Glutamatergic neuron (in vitro differentiated cells): ENCODE measurements at places on chromosomes 3 and 15.

- no peak for DNase-seq
Observed at GRCh38 chr3:33417066-33417673, 23.0 kb downstream of the UBP1 start.

DNA sequence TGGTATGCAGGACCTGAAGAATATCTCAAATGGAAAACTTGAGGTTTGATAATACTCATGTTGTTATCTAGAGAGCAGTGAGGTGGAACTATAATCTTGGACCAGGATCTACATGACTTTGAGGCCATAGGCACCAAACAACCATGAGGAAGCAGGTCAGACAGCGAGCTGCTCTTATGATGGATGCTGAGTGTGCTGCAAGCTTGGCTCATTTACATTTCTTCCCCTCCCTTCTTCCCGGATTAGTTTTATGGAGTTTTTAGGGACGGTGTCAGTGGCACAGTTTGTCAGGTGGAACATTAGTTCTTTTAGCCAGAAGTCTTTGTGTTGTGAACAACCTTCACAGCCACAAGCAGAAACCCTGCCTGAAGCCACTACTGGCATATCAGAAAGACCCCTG, 8.0 kb upstream of the MYZAP start:
- DNase-seq = no peak

- no peak for DNase-seq
Observed at GRCh38 chr15:51307811-51308210, 30.6 kb downstream of the CYP19A1 start.

DNA sequence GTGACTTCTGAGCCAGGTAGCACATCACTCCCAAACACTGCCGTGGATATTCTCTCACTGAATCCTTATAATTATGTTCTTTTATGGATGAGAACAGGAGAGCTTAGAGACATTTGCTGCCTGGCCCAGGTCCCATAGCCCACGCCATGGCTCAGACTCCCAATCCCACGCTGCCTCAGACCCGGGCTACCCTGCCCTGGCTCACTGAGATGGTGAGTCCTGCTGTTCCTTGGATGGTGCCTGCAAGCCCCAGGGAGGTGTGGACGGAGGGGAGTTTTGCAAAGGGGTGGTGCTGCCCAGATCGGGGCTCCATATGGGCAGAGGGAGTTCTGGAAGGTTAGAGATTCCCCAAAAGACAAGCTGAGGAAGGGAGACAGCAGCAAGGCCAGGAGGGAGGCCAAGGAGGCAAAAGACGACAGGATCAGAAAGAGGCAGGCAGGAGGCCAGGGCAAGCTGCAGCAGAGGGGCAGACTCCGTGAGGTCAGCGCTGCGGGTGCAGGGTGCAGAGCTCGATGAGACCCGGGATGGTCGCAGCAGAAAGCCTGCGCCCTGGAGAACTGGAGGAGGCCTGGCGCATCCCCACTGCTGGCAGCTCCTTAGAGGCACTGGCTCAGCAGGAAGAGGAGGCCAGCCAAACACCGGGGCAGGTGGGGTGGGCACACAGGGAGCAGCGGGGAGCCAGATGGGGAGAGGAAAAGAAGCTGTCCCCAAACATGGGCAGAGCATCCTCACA, 95.7 kb upstream of the ALDH1A3 start:
- no peak for DNase-seq

DNA sequence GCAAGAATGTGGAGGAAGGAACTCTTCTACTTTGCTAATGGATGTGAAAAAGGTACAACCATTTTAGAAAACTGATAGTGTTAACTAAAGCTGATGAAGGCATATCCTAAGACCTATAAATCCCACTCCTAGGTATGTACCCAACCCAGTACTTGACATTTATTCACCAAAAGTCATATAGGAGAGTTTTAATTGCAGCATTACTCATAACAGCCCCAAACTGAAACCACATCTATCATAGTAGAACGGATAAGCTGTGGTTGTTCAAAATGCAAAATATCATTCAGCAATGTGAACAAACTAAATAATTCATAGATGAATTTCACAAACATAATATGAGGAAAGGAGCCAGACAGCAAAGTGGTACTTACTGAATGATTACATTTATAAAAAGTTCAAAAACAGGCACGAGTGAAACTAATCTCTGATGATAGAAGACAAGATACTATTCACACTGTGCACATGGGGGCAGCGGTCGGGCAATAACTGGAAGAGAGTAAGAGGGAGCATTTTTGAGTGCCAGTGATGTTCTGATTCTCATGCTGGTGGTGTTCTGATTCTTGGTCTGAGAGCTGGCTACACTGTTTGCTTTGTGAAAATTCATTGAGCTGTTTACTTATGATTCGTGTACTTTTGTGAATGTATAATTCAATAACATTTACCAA, 34.3 kb downstream of the GOLIM4 start:
- DNase-seq = no peak

GRCh38 chr3:191412759-191413158, 48.2 kb upstream of the PYDC2 start:
- DNase-seq = peak; percentile 30

DNA sequence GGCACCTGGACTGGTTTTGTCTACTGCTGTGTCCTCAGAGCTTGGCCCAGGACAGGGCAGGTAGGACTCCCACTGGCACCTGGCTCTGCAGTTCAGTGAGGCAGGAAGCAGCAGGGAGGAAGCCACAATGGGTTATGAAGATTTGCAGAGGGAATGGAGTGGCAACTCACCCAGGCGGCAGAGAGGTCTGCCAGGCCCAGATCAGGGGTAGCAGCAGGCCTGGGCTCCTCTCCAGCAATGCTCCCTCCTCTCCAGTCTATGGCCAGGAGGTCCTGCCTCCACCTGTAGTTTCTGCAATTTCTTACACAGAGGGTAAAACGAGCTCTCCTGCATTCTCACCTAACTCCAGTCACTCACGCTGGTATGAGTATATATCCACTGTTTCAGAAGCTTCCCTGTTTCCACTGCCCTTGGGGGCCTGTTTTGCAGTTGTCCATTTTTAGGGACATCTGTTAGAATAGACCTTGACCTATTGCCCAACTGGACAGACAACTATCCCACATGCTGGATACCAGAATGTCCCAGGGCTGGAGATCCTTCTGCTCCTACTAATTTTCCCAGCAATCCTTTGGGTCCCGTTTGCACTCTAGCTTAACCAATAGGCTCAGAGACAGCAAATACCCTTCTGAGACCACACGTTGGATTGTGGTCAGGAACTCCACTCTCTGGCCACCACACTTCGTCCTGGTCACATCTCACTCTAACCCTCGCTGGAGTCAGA, 35.2 kb downstream of the HMCES start:
- DNase-seq = no peak

DNA sequence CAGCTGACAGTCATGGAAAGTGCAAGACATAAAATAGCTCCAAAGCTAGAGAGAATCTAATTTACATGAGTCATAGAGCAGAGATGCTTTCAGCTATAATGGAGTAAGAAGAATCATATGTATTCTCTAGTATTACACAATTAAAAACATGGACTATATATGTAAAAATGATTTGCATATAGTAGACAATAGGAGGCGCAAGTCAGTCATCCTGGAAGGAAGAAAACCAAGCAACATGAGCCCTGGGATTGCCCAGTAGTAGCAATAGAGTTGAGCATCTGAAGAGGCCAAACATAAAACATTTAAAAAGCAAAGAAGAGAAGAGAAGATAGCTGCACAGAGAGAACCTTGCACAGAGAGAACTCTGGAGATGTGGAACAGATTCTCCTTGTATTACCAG, 455.0 kb downstream of the EPHA3 start:
- DNase-seq = no peak

- DNase-seq = no peak
Observed at GRCh38 chr15:44633603-44634002, 29.9 kb downstream of the SPG11 start.

DNA sequence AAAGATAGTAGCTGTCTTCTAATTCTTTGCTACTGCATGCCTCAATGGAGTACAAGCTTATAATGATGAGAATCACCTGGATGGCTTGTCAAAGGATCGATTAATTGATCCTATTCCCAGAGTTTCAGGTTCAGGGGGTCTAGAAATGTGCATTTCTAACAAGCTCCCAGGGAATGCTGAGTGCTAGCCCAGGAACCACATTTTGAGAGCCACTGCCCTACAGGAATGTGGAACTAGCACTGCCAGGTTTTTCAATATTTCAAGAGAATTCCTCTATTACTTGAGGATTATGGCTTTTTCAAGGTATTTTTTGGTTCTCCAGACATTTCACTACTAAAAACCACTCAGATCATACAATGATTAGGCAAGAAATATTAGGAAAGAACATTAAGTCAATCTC, 52.7 kb downstream of the RARB start:
- DNase-seq = no peak

GRCh38 chr15:31261266-31262142, 65.1 kb upstream of the KLF13 start:
- no peak for DNase-seq

DNA sequence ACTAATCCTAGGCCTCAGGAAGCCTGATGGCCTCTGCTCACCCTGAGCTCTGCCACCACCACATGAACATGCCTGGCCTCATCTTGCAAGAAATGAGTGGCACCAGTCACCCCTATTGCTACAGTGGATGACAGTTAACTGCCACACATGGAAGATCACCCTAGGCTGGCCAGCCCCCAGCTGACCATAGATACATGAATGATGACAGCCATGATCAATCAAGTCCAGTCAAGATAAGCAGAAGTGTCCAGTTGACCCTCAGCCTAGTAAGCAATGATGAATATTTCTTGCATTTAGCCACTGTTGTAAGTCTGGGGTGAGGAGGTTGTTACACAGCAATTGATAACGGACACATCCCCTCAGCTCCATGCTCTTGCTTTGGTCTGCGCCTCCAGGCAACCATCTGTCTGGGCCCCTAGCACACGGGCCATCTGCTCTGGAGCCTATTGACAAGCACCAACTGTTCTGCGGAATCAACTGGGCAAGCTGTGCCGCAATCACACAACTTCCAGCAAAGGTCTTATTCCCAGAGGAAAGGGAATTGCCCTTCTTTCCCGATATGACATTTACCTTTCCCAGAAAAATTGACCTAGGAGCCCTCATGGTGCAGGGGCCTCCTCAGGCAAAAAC, 2.2 kb upstream of the LYZL4 start:
- peak; percentile 56 for DNase-seq

DNA sequence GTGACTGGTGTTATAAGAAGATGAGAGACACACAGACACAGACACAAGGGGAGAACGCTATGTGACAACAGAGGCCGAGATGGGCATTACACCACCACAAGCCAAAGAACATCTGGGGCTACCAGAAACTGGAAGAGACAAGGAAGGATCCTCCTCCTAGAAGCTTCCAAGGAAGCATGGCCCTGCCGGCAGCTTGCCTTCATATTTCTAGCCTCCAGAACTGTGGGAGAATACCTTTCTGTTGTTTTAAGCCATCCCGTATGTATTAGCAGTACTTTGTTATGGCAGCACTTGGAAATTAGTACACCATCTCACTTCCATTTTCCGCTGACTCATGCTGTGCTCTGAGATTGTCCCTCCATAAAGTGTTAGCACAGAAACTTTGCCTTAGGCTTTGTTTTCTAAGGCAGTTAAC, 38.7 kb upstream of the CA12 start:
- no peak for DNase-seq

GRCh38 chr3:106685745-106686144, 691.5 kb upstream of the CCDC54 start:
- no peak for DNase-seq

DNA sequence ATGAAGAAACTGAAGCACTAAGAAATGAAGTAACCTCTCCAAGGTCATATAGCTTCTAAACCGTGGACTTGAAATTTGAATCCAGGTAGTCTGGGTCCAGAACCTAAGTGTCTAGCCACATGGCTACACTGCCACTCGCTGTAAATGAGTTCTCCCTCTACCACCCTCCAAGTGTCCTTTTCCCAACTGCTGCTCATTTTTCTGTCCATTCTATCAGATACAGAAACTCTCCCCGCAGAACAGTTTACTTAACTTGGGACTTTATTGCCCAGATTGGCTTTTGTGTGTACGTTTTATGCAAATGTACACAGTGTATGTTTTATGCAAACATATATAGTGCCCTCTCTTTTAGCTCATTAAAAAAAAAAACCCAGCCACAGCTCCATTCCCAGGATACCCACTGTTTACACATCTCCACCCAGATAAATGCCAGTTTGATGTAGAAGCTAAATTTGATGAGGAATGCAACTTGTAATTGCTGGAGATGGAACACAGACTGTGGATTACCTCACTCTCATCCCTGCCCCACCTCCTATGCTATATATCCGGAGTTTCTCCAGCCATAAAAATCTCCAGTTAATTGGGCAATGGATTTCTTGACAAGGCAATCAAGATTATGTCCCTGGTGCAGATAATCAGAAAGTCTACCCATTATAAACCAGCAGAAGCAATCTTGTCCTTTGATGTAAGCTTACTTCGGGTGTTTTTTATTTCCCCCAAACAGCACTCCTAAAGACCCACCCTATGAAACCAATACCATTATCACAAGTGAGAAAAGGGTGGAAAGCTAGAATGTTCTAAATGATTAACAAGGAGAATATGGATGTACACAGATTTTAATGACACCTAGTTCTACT, 42.0 kb downstream of the THBS1 start:
- DNase-seq = no peak

DNA sequence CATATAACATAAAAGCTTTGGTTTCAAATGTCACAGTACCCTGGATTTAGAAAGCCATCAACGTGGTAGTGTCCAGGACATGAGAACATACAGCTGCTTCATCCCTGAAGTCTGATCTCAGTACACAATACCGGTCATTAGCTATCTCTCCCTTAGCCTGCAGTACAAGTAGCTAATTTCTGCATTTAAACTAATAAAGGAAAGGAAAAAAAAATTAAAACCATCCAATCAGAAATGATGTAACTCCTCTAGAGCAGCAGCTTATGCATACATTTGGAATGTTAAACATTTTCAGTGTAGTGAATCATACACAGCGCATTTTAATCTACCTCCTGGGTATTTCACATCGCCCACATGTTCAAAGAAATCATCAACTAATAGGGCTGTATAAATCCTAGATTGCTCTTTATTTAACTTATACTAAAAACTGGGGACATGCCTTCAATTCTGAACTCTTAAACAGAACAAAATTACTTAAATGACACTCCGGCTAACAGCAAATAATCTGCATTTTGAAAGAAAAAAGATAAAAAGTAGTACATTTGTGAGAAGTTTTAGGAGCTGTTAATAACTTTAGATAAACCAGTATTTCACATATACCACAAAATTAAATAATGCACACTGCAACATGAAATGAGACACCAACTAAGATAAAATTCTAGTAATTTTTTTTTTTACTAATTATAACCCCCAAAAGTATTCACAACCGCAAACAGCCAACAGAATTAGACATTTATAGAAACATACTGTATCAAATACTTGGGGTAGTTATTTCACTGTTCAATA, 3.7 kb downstream of the IGF2BP2 start:
- DNase-seq = no peak

DNA sequence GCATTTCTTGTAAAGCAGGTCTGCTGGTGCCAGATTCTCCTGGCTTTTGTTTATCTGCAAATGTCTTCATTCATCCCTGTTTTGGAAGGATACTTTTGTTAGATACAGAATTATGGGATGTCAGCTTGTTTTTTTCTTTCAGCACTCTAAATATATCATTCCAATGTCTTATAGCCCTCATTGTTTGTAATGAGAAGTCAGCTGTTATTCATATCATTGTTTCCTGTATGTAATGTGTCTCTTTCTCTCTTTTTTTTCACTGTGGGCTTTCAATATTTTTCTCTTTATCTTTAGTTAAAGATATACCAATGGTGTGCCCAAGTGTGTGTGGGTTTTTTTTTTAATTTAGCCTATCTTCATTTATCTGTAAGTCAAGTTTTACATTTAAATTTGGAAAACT, 65.6 kb upstream of the DCP1A start:
- DNase-seq = no peak
